ENCODE measurements at places on chromosomes 12 and 14. TPM values are rescaled to one million over a fixed set of nuclear protein-coding genes. Genes with fewer than 3 reads are reported as not detected.

DNA sequence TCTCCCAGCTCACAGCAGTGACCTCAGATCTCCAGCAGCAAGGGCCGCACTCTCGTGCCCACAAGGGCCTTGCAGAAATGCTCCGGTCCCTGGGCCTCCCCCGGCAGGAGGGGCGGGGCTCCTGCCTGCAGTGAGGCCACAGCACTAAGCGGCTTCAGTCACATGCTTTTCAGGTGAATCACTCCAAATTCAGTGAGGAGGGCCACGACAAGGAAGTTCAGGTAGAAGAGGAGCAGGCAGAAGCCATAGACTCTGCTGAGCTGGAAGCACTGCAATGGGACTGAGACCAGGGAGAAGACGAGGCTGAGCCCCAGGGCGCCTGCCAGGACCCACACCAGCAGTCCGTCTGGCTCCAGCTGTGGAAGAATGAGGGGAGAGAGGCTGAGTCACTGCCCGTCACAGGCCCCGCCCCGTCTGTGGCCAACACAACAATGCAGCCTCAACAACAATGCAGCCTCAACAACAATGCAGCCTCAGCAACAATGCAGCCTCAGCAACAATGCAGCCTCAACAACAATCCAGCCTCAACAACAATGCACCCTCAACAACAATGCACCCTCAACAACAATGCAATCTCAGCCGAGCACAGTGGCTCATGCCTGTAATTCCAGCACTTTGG, 35.2 kb downstream of the SLC8B1 start:
- DNase-seq: no peak
- peaks cover 15% of the 10 kb centered on the region for H3K4me1 ChIP-seq
- H3K36me3 ChIP-seq: peaks cover 60% of the 10 kb centered on the region
- no peak overlapping the region for H3K4me3 ChIP-seq
- no peak overlapping the region for H3K27ac ChIP-seq
- no peaks in the 10 kb centered on the region for H3K27me3 ChIP-seq

DNA sequence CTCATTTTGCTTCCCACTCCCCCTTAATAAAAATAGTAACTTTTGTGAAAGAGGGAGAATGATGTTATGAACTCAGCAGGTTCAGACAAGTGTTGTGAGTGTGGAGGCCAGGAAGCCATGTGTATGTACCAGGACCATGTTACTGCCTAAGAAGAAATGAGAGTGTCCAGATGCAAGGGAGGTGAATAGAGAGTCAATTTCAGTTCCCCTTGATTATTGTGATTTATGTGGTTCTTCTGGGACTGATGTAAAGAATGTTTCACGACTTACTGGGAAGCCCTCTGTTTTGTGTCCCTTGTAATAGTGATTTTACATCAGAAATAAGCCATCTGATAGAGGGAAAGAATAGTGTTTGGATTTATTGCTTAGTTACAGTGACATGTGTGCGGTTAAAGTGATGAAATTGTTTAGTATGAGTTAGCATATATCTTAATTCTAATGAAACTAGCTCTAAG, 32.5 kb downstream of the FBXO34 start:
- no peak for DNase-seq
- H3K4me3 ChIP-seq: no peak overlapping the region
- H3K27me3 ChIP-seq: no peaks in the 10 kb centered on the region
- H3K36me3 ChIP-seq: peaks cover 3% of the 10 kb centered on the region

CLEC4C gene
- total RNA-seq: not detected

DNA sequence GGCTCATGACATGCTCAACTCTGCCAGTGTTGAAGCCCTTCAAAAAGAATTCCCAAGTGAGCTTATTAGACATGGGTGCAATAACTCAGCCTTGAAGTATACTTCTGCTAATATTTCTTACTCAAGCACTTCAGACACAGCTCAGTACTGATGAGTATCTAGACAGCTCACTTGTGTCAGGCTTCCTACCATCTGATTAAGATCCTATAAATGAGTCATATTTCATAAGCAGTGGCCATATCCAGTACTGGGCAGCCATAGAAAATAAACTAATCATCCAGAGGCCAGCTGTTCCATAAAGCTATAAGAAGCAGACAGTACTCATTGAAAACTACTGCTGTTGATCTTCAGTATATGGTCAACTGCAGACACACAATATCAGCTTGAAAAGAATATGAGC, 12.9 kb downstream of the FSCB start:
- H3K4me3 ChIP-seq: no peak overlapping the region
- no peaks in the 10 kb centered on the region for H3K36me3 ChIP-seq
- H3K27ac ChIP-seq: no peak overlapping the region
- no peaks in the 10 kb centered on the region for H3K4me1 ChIP-seq
- DNase-seq: no peak

DNA sequence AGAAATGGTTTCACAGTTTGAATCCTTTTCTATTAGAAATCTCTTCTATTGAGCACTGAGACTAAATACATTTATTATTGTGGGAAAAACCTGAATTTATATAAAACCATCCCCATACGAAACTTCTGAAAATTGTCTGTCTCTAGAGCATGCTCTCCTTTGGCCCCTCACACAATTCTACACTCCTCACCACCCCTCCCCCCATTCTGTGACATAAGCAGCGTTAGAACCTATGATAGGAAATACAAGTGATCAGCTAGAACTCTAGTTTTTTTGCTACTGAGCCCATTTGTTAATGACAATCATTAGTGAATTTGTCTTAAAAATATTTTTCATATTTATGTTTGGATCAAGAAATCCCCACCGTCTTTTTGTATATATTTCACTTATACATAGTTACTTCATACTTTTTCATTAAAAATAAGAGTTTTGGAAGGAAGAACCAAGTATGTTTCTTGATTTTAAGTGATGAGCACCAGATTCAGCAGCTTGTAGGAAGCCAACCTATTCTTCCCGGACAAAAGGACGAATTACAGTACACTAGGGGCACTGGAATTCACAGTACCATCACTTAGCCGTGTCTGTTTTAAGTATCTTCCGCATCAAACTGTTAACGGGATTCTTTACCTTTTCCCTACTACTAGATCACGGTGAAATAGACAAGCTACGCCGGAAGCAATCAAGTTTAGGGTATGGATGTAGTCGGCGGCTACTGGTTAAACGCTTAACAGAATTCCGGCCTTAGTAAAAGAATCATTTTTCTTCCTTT, 724 bp downstream of the GTSF1 start:
- DNase-seq: no peak
- H3K27ac ChIP-seq: no peak overlapping the region
- H3K36me3 ChIP-seq: no peaks in the 10 kb centered on the region
- peak overlapping the region; percentile 41 for H3K4me3 ChIP-seq
- H3K4me1 ChIP-seq: peaks cover 6% of the 10 kb centered on the region

GRCh38 chr14:65461730-65462129, 49.2 kb downstream of the FUT8 start:
- peaks cover 15% of the 10 kb centered on the region for H3K36me3 ChIP-seq
- no peak overlapping the region for H3K27ac ChIP-seq
- H3K4me3 ChIP-seq: no peak overlapping the region

GRCh38 chr14:34714320-34715126, at the start of gene CFL2:
TSS of gene CFL2 (minus strand) at chr14:34714593. CDS start at chr14:34714540, 53 bp downstream.
- peak within 1 kb of the TSS; percentile 52 for H3K27ac ChIP-seq
- H3K27me3 ChIP-seq: no peaks in the 10 kb centered on the region
- H3K4me1 ChIP-seq: peaks cover 9% of the 10 kb centered on the region
- no peaks in the 10 kb centered on the region for H3K36me3 ChIP-seq
- peak; percentile 64 for DNase-seq
- H3K4me3 ChIP-seq: peak within 1 kb of the TSS; percentile 78

GRCh38 chr12:96033549-96034389, 1.6 kb downstream of the LTA4H start:
- H3K27ac ChIP-seq: no peak overlapping the region
- H3K4me1 ChIP-seq: peaks cover 20% of the 10 kb centered on the region
- no peaks in the 10 kb centered on the region for H3K36me3 ChIP-seq
- H3K27me3 ChIP-seq: no peaks in the 10 kb centered on the region
- H3K4me3 ChIP-seq: peak overlapping the region; percentile 89

DNA sequence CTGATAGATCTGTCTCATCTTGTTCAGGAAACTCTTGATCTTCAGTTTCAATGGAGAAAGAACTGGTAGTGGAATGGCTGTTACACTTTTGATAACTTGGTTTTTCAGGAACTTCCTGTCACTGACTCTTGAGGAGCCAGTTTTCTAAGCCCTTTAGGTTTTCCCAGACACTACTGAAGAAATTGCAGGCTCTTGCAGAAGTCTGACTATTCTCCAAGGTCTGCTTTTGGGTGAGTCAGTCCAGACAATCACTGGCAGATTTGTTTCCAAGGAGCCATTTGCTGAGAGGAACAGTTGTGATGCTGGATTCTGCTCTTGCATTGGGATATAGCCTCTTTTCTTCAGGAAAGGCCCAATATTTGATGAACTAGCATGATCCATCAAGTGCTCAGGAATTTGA, 468.0 kb downstream of the FUT8 start:
- H3K4me1 ChIP-seq: peaks cover 17% of the 10 kb centered on the region
- H3K27me3 ChIP-seq: no peaks in the 10 kb centered on the region
- no peaks in the 10 kb centered on the region for H3K36me3 ChIP-seq

DNA sequence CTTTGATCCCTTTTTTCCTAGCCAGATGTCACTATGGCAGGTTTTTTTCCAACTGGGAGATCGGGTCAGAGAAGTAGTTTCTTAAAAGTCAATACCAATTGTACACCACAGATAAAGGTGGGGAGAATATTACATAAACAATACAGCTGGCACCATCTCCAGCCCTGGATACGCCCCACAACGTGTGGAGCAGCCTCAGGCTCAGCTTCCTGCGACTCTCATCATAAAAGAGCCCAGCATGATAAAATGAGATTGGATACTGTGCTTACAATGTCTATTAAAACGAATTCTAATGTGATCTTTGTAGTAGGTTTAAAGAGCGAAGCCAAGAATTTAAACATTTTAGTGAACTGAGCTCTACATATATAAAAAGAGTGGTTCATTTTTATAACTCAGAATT, 21.5 kb downstream of the EFCAB11 start:
- no peak for DNase-seq
- H3K27ac ChIP-seq: no peak overlapping the region
- H3K4me1 ChIP-seq: no peaks in the 10 kb centered on the region
- no peak overlapping the region for H3K4me3 ChIP-seq

DNA sequence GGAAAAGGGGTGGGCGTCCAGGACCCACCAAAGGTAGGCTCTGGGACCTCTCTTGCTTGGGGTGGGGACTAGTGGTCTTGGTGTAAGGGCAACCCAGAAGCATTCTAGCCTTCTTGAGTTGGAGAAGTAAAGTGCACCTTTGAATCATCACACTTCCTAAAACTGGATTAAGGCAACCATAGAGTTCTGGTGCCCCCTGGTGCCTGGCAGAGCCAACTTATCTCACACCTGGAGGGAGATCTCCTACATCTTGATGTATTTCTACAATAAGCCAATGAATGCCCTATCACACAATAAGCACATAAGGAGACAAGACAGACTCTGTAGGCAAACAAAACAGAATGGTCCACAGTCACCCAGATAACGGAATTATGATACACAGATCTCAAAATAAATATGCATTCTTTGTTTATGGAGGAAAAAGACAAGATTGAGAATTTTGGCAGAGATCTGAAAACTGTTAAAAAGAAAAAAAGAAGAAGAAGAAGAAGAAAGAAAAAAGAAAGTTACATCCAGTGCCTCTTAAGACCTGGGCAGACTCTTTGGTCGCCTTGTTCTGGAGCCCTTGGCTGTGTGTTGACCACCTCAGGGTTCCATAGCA, 95.9 kb upstream of the PPP2R5C start:
- peak; percentile 20 for DNase-seq
- peaks cover 15% of the 10 kb centered on the region for H3K27me3 ChIP-seq
- no peaks in the 10 kb centered on the region for H3K4me1 ChIP-seq
- no peak overlapping the region for H3K27ac ChIP-seq

GRCh38 chr12:112322882-112323547, 59.2 kb downstream of the HECTD4 start:
- no peak overlapping the region for H3K4me3 ChIP-seq
- no peak for DNase-seq
- H3K27ac ChIP-seq: no peak overlapping the region
- H3K27me3 ChIP-seq: no peaks in the 10 kb centered on the region
- peaks cover 8% of the 10 kb centered on the region for H3K36me3 ChIP-seq
- no peaks in the 10 kb centered on the region for H3K4me1 ChIP-seq

DNA sequence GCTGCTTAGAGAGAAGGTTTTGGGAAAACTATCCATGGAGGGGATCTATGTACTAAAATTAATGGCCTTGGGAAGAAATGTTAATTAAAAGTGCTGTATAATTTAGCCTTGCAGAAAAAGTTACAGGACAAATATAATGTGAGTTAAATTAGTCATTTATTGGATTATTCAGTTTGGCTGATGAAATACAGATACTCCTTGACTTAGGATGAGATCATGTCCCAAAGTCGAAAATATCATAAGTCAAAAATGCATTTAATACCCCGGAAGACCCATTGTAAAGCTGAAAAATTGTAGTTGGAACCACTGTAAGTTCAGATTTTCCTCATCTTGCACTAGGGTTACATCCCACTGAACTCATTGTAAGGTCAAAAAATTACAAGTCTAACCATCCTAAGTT, 9.7 kb downstream of the RTRAF start:
- H3K36me3 ChIP-seq: peaks cover 73% of the 10 kb centered on the region
- H3K27ac ChIP-seq: no peak overlapping the region
- H3K4me1 ChIP-seq: no peaks in the 10 kb centered on the region
- no peak for DNase-seq

GRCh38 chr12:79373896-79374499, 316.8 kb downstream of the PAWR start:
- no peaks in the 10 kb centered on the region for H3K4me1 ChIP-seq
- H3K4me3 ChIP-seq: no peak overlapping the region
- DNase-seq: no peak
- no peaks in the 10 kb centered on the region for H3K36me3 ChIP-seq

WNT1 gene
- 2.7 TPM for total RNA-seq
